Fibroblast of skin of left quadriceps (primary cell): ENCODE measurements at places on chromosomes 2 and 18.

DNA sequence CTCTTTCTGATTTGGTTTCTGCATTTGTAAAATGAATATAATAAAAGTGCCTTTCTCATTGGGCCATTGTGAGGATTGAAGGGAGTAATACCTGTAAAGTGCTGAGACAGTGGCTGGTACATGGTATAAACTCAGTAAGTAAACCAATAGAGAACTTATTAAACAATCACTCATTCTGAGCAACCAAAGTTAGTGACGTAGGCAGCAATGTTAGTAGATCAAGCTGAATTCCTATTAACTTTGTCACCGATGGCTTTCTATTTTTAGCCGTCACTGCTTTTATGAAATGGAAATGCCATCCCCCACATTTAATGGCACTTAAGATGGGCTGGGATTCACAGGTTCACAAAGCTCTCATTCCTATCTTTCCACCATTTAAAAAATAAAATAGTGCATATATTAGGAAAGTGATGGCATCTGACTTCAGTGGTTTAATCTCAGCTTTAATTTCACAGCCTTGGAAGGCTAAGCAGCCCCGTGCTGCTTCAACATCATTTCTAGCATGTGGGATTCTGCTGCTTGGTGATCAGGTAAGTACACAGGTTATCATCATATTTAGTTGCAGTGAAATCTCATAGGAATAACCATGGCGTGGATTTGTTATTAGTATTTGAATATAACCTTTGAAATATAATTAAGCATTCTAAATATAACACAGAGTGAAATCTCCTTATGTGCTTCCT, 17.6 kb upstream of the PPP4R1 start:
- peak; percentile 78 for DNase-seq

DNA sequence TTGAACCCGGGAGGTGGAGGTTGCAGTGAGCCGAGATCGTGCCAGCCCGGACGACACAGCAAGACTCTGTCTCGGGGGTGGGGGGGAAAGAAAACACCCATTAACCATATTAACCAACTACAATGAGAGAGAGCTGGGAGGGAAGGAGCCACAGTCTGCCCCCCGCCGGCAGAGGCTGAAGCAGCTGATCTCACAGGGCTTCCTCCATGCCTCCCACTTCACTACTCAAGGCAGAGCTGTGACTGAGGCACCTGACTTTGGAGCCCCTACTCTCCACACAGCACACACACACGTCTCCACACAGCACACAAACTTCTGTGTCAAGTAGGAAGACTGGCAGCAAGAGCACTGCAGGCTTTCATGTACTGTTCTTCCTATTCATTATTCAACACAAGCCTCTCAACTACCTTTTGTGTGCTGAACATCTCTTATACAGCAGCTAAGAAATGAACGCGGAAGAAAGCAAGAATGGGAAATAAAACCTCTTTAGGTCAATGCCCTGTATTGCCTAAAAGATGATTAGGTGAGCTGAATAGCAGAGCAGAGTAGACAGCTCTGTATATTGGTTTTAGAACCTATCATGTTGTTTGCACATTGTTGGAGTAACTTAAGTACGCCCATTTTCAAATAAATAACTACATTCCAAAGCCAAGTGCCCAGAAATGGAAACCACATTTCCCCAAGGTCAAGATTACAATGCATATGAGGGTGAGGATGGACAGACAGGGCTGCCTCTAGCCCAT, 26.2 kb downstream of the PDIA6 start:
- DNase-seq: no peak

- DNase-seq: no peak
Observed at GRCh38 chr2:205650450-205650849, 31.9 kb upstream of the NRP2 start.

- DNase-seq: no peak
Observed at GRCh38 chr18:78519394-78520062, 460.1 kb upstream of the SALL3 start.

- DNase-seq: peak; percentile 89
Observed at GRCh38 chr2:202096736-202097135, 23.7 kb downstream of the KIAA2012 start.

- DNase-seq: no peak
Observed at GRCh38 chr2:17306706-17307105, 211.5 kb downstream of the RAD51AP2 start.

- no peak for DNase-seq
Observed at GRCh38 chr2:68831686-68832232, 39.4 kb downstream of the BMP10 start.

DNA sequence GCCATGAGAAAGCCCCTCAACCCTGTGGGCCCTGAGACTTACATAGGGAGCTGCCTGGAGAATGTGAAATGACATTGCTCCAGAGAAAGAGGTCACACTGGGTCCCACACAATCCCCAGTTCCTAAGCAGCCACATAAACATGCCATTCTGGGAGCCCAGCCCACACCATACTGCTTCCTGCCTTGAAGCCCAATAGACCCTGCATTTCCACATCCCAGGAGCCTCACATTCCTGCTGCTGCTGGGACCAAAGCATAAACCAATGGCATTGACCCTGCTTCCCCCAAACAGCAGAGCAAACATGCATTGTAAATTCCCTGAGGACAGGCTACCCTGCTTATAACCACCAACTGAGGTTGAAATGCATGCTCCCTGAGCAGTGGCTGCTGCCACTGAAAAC, 1117.6 kb upstream of the SLC39A10 start:
- no peak for DNase-seq

DNA sequence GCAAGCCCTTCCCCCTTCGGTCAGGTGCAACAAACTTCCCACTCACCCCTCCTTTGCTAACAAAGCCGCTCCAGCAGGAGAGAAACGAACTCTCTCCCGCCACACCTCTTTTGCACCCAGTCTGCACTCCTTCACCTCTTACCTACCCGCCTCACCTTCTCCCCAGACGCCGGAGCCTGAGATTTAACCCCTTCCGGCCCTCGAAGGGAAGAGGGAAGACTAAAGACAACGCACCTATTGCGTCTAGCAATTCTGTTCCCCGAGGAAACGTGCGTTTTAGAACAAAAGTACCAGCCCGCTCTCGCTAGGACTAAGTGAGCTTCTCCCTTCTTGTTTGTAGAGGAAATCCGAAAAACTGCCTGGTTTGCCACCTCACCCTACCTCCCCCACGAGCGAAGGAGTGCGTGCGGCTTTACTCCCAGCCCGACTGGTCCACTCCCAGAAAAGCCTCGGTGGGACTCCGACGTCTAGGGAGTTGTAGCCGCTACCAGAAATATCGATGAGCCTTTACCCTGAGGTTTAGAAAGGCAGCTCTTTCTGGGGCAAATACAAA, 441 bp upstream of the PEX13 start:
- peak; percentile 45 for DNase-seq

DNA sequence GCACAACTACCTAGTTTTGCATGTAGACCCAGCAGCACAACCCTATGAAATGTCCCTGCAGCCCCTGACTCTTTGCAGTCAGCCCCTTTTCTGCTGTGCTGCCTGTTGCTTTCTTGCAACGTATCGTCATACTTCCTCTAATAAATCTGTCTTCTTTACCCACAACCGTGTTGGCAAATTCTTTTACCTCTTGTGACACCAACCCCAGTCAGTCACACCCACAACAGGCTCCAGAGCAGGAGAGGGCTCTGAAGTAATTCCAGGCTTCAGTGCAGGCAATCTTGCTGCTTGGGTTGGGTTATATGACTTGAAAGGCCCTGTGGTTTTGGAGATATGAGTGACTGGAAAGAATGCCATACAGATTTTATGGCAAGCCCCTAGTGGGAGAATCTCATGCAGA, 79.1 kb upstream of the KCNH7 start:
- DNase-seq: no peak
